NCI-H226 (cell line): ENCODE measurements at places on chromosomes 2 and 18.
A peak's percentile ranks its signal among the peaks of the same experiment; 100 is the strongest.

- peak; percentile 3 for DNase-seq
These were observed 205.9 kb downstream of the BABAM2 start for GRCh38 chr2:28096421-28096820.

DNA sequence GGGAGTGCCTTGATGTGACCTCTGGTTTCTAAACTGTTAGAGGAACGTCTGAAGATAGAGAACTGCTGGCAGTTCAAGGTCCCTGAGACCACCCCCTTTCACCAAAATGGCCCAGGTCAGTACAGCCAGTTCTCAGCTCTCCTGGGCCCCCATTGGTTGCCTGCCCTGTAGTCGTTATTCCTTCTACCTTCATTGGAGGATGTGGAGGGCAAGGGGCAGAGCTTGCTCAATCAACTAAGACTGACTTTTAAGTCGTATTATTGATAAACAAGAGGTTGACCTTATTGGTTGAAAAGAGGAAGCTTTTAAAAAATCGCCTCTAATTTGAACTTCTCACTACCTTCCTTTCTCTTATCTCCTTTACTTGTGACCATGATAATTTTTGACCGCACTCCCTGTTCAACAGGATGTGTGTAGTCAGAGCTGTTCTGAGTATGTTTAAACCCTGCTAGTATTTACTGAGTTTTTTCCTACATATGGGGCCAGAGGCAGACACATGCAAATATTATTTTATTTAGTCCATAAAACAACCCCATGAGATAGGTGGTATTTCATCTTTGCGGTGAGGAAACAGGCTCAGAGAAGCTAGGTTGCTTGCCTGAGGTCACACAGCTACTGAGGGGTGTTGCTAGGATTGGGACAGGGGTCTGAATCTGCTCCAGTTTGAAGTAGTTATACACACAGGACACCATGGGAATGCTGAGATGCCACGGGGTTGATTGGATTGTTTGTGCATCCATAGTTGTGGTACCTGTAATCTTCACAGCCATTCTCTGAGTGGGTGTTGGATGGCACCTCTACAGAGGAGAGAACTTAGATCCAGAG is 65.9 kb downstream of the TMEM247 start:
- DNase-seq = no peak

DNA sequence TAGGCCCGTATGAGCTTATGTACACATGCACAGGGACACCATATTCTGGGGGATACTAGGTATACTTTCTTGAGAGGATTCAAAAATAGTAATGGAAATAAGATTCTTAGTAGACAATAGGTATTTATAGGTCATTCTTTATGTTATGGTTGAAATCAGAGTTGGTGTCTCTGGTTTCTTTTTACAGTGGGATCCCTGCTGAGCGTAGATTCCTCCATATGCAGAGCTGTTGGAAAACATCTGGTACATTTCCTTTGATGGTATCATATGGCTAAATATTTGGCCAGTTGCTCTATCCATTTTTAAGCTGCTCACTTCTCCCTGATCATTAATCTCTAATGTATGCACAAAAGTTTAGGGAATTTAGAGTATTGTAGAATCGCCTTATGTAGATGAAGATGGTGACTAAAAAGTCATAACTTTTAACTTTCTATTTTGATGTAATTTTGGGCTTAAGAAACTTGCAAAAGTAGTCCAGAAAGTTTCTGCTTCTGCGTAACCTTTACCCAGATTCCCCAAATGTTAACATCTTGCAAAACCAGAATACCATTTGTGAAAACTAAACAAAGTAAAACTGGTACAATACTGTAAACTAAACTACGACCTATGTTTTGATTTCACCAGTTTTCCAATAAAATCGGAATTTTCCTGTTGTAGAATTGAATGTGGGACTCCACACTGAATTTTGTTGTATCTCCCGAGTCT is 5.4 kb downstream of the ARHGAP28 start:
- DNase-seq = no peak

DNA sequence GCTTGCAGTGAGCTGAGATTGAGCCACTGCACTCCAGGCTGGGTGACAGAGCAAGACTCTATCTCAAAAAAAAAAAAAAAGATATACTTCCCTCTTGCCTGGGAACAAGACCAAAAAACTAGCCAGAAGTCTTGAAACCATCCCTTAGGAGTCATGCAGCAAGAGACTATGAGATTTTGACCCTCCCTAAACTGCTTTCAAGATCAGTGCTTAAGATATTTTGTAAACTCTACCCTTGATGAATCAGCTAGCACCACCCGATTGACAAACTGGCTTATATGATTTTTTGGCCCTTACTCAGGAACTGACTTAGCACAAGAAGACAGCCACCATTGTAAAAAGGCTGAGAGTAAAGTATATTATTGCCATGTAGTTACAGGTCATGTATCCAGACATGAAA is 3.8 kb downstream of the SULT1C3 start:
- peak; percentile 8 for DNase-seq

GRCh38 chr2:43114210-43114609 is 112.2 kb downstream of the ZFP36L2 start:
- peak; percentile 77 for DNase-seq

DNA sequence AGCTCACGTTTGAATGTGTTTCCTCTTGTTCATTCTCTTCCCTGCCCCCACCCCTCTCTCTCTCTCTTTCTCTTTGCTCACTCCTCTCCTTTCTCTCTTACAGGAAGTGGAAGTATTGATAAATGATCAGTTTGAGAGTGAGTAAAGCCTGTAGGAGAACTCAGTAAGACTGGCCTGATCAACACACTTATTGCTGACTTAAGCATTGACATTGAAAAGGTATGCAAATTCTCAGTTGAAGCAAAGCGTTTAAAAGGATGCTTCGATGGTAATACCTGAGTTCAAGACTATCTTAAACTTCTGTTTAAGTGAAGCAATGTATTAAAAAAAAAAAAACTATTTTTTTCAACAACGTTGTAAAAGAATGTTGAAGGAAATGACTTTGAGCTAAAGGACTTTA is 115.7 kb upstream of the DDX18 start:
- no peak for DNase-seq

DNA sequence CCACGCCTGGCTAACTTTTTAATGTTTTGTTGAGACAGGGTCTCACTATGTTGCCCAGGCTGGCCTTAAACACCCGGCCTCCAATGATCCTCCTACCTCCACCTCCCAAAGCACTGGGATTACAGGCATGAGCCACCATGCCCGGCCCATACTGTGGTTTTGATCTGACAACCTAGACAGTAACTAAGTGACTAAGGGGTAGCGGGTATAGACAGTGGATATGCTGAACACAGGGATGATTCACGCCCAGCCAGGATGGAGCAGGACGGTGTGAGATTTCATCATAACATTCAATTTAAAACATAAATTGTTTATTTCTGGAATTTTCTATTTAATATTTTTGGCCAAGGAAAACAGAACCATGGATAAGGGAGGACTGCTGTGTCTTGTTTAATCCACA is 36.0 kb upstream of the YPEL5 start:
- no peak for DNase-seq

GRCh38 chr2:186949726-186950256 is 100.8 kb upstream of the ZSWIM2 start:
- DNase-seq = no peak

DNA sequence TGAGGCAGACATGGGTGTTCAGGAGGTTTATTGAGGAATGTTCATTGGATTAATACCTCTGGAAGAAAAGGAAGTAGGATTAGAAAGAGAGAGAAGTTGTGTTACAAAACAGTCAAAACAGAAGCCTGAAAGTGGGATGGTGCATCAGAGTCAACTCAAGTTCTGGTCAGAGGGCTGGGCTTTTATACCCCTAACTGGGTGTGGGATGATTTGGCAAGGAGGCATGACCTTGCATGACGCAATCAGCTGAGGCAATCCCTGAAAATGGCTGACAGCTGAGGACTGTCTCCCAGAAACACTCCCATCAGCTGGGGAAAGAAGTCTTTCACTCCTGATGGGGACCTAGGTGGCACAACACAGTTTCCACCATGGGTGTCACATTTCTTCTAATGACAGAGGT is 818.2 kb downstream of the SATB2 start:
- DNase-seq = no peak

DNA sequence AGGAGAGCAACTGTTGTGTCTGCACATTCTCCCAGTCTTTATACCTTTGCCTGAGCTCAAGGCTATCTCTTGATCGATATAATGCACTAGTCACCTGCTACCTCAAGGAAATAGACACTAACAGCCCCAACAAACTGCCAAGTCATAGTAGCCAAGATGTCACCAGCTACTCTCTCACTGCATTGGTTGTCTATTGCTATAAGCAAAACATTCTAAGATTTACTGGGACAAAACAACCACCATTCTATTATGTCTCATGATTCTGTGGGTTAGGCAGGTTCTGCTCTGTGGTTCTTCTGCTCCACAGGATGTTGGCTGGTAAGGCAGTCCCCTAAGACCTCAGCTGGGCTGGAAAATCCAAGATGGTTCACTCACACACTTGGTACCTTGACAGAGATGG is 28.5 kb upstream of the MLPH start:
- no peak for DNase-seq

DNA sequence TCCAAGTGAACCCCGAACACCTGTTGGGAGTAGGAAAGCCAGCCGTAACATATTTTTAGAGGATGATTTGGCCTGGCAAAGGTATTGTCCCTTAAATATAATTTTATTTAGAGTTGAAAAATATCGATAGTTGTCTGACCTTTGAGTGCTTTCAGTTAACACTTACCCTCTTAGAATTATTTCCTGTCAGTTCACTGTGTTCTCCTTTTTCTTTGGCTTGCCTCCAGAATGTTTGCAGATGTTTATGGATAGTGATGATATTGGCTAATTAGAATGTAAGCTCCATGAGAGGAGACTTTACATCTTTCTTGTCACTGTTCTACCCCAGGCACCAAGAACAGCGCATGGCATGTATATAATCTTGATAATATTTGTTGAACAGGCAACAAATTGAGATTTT is 19.8 kb downstream of the PIKFYVE start:
- DNase-seq = no peak

GRCh38 chr2:135175177-135175576 is 123.1 kb downstream of the RAB3GAP1 start:
- no peak for DNase-seq

- DNase-seq = no peak
These were observed 40.2 kb downstream of the EFR3B start for GRCh38 chr2:25082002-25082622.

- DNase-seq = no peak
These were observed 73.5 kb downstream of the KCNF1 start for GRCh38 chr2:10985260-10985659.

DNA sequence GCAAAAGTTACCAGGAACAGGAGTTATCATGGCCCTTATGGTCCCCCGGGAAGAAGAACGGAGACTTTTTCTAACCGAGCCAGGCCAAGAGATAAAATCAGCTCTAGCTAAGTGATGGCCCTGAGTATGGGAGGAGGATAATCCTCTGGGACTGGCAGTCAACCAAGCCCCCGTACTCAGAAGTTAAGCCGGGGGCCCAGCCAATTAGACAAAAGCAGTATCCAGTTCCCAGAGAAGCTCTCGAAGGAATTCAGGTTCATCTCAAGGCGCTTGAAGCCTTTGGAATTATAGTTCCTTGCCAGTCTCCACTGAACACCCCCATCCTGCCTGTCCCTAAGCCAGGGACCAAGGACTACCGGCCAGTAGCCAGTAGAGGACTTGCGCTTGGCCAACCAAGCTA is 365.3 kb upstream of the TCF4 start:
- no peak for DNase-seq

GRCh38 chr18:3758531-3758930 is 308.6 kb downstream of the TGIF1 start:
- DNase-seq = peak; percentile 17

- no peak for DNase-seq
These were observed 49.3 kb upstream of the RAB6D start for GRCh38 chr2:131413148-131413747.

- no peak for DNase-seq
These were observed 76.4 kb downstream of the KLHL14 start for GRCh38 chr18:32696376-32696775.

DNA sequence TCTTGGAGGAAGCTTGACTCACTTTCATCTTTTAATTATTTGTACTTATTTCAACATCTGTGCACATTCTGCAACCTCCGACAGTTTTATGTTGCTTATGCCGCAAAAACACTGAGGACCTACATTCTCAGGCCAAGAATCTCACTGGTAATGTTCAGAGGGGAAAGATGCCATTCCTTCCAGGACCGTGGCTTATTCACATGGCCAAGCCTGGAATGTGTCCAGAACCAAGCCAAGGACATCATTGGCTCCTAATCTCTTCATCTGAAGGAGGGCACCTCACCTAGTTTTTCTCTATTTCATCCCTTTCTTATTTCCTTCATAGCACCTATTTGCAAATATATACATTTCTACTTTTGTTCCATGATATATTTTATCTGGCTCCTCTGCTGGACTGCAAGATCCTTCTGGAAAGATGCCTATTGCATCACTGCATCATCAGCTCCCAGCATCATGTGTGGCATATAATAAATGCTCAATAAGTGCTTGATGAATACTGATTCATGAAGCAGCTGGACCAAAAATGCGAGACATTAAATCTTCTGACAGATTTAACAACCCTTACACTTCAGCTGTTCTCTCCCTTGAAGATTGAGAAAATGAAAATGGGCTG is 377.1 kb downstream of the TNS1 start:
- no peak for DNase-seq

DNA sequence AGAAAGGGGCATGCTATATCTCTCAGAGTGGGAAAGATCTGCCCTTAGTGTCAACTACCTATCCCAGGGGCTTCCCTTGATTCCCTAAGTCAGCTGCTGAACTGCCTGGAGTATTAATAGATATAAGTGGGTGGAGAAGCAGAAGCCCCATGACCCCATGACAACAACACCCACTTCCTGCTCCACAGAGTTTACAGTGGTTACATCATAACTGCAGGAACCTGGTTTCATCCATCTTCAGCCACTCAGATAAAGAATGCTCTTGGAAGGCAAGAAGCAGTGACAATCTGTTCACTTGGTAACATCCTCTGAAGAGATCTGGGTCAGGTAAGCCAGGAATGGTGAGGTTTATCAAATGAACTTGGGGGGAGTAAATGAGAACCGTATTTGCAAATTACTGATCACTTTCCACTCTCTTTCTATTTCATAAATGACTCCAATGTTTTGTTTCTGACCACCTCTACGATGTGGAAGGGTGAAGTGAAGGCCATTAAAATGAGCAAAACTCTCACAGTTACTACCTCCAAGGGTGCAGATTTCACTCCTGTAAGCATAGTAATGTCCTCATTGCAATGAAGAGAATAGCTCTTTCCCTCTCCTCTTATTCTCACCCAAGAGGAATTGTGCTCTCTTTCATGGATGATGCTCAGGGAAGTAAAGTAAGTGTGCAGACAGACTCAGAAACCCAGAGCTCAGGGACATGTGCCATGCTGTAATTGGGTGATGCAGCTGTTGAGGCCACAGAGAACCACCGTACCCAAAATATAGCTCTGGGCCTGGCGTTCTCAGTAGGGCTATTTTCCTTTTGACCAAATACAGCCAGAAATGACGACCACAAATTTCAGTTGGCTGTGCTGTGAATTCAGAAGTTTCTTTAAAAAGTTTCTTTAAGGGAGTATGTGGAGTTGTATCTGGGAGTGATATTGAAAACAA is 192.8 kb upstream of the APCDD1 start:
- no peak for DNase-seq
